AG10803 (cell line): ENCODE measurements at places on chromosomes 6 and 20.

DNA sequence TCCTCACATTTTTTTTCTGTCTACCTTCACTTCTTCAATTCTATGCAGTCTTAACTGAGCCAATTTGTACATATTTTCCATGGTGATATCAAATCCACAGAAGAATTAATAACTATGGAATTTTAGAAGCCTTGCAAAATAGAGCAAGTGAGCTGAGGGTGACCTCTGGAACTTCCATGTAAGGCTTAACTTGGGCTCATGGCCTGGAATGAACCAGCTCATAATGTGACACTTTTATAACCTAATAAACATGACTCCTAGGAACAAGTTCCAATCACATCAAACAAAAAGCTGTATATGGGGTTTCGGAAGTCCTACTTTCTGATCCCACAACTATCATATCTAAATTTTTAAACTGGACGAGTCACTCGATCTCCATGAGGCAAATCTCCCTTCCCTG lies 232.4 kb downstream of the FOXA2 start:
- no peak for DNase-seq

DNA sequence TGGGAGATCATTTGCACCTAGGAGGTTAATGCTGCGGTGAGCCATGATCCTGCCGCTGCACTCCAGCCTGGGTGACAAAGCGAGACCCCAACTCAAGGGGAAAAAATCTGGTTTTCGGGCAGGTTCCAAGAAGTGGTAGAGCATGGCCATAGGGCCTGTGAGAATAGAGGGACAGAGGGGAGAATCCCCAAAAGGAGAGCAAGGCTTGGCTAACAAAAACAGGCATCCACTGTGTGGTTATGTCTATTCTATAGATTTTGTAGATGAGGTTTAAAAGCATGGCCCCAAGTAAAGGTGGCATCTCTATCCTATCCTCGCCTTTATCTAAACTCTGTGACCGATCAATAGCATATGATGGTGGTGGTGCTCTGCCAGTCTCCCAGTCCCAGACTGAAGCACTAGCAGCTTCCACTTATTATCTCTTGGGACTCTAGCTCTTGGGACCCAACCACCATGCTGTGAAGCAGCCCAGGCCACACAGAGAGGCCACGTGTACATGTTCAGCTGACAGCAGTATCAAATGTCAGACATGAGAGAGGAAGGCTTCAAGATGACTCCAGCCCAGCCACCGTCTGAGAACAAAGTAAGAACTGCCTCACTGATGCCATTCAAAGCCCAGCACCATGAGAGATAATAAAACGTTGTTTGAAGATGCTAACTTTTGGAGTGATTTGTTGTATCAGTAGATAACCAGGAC lies 27.7 kb downstream of the EIF2S2 start:
- no peak for DNase-seq

DNA sequence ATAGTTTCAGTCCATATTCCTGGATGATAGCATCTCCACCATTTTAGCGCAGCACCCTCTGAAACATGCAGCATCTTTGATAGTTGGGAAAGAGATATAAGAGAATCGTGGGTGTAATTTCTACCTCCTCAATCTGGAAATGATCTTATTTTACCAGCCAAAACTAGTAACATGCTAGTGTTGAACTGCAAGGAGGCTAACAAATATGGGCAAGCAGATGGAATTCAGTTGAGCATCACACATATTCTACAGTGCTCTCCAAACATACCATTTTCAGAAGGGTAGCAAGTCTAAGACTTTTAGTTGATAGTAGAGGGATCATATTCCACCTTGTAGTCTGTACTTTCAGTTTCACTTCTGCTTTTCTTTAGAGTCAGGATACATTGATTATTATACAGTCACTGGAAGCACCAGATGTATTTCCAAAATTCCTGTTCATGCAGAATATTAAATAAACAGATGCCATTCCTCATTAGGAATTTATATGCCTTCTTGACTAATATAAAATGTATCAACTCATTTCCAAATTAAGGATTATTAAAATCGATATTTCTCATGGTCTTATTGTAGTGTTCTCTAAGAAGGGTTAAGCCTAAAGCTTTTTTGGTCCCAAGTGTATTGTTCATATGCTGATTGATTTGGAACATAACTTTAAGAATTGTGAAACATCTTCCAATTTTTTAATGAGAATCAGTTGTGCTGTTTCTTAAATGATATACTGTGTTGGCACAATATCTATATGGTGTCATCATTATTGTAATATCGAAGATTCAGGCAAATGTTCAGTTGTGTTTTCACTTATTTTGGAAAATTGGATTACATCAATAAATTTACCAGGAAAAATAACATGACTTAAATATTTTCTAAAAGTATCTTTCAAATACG lies 362.0 kb downstream of the CENPW start:
- DNase-seq = no peak

DNA sequence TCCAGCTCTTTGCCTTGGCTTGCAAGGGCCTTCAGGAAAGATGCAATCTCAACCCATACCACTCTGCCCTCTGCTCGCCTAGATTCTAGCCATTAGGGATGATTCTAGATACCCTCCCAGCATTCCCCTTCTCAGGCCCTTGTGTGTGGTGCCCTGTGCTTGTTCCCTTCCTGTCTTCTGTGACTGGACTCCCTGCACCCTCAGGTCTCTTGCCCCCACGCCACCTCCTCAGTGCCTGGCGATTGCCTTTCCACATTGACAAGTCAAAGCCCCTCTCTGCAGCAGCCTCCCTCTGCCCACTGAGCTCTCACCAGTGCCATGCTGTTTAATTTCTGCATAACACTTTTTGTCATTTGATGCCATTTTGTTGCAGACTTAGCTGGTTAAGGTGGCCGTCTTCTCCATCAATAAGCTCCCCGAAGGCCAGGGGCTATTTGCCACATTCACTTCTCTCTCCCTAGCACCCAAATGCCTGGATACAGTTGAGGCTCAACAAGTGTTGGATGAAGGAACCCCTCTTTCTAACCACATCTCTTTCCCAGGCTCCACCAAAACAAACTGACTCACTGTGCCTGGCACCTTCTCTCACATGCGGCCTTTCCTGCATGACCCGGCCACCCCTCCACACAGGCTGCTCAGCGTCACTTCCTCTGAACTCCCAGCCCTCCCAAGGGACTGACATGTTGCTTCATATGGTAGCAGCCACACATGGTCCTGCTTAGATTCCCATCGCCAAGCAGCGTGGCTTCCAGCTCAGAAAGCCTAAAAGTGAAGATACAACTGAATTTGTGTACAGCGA lies 4.6 kb upstream of the TXNDC5 start:
- peak; percentile 98 for DNase-seq

DNA sequence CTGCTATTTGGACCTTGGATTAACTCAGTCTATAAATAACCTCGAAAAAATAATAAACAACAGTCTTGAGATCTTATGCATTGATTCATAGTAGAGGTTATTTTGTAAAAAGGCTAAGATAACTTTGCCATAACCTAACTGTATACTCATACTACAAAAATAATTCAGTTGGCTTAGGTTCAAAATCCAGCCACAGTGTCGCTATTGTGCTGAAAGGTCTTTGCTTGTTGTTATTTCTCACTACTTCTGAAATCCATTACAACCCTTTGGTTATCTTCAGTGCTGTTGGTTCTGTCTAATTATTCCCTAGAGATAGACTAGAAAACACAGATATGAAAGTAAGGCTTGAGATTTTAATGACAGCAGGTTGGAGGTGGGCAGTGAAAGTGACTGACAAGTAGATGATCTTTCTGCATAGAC lies 74.4 kb downstream of the MKKS start:
- DNase-seq = no peak

DNA sequence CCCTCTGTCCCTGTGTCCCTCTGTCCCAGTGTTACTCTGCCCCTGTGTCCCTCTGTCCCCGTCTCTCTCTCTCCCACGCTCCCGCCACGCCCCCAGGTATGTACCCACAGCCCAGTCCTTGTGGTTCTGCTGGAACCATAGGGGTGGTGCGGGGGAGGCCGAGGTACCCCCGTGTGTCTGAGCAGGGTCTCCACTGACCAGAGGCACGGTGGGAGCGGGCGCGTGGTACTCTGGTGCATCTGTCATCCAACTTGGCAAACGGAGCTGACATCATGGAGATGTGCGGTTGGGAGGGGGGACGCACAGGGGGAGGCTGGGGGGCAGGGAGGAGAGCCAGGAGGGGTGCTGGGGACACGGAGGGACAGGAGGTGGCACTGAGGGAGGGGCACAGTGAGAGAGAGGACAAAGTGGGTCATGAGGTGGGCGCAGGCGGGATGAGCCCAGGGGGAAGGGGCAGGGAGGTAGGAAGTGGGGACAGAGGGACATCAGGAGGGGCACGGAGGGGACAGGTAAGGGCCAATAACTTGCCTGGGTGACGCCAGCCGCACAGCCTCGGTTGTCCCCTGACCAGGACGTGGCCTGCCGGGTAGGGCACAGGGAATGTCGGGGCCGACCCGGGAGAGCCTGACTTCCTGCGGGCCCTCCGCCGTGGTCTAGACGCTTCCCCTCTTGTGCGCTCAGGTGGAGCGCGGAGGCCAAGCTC lies 163.6 kb upstream of the PDE10A start:
- DNase-seq = no peak

- DNase-seq = peak; percentile 73
Measured at GRCh38 chr6:13267142-13267651, 61.1 kb downstream of the TBC1D7 start.

GRCh38 chr6:51301962-51302361 lies 483.3 kb downstream of the TFAP2B start:
- DNase-seq = no peak

GRCh38 chr6:54700158-54700557 lies 146.4 kb upstream of the FAM83B start:
- no peak for DNase-seq

DNA sequence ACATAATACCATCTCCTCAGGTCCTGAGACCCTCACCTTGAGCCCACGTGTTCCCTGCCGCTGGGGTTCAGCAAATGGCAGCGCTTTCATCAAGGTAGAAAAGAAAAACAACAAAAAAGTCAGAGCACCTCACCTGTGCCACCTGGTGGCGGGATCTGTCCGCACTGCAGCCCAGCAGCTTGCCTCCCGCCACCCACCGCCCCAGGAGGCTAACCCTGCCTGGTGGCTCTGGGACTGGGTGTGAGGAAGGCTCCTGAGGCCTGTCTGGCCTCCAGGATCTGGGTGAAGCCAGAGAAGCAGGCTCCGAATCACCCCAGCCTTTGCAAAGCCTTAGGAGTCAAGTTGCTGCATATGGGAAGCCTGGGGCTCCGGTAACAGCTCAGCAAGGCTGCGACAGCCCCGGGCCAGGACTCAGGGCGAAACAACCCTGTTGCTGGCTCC lies 270.8 kb downstream of the BMP7 start:
- no peak for DNase-seq

DNA sequence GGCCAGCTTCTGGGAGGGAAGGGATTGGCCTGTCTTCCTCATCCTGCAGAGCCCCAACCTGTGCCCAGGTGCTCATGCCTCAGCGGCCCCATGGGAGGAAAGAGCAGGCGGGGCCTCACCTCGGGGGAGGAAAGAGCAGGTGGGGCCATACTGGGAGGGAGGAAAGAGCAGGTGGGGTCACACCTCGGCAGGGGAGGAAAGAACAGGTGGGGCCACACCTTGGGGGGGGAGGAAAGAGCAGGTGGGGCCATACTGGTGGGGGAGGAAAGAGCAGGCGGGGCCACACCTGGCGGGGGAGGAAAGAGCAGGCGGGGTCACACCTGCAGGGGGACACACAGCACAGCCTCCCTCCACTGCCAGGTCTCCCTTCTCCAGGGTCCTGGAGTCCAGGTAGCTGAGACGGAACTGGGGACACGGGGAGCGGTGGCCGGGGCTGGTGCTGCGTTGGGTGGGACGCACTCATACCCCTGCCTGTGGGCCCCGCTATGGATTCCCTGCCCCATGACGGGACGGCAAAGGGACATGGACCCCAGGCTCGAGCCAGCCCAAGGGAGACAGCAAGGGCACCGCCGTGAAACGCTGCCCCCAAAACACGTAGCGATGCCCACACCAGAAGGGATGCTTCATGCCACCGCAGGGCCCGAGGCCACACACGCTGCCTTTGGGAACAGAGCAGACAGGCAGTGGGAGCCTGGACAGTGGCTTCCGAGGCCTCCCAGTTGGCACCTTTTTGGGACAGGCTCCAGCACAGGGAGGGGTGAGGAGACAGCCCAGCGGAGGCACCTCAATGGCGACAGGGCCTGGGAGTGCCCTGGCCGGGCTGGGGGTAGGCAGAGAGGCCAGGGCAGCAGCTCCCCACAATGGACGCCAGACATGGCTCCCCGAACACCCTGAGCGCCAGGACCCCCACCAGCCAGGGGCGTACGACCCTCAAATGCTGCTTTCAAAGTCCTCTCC lies 43.3 kb upstream of the CHRNA4 start:
- DNase-seq = no peak

- no peak for DNase-seq
Measured at GRCh38 chr6:21707524-21708319, 114.2 kb downstream of the SOX4 start.

- peak; percentile 32 for DNase-seq
Measured at GRCh38 chr6:133099573-133099972, 141.6 kb upstream of the EYA4 start.

DNA sequence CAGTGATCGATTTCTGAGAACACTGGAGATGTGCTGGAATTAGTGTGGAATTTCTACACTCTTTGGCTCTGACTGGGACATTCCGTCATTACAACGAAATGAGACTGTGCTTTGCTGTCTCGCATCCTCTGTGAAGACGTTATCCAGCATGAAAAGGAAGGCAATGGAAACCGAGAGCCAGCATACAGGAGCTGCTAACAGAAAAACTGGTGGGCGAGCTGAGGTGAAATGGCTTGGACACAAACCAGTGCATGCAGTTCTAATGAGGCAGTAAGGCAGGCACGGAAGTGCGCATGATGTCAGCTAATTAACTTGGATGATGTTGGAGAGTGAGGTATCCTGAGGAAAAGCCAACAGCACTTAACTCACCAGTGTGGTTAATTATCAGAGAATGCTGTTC lies 202.8 kb upstream of the AGPAT4 start:
- DNase-seq = peak; percentile 67

DNA sequence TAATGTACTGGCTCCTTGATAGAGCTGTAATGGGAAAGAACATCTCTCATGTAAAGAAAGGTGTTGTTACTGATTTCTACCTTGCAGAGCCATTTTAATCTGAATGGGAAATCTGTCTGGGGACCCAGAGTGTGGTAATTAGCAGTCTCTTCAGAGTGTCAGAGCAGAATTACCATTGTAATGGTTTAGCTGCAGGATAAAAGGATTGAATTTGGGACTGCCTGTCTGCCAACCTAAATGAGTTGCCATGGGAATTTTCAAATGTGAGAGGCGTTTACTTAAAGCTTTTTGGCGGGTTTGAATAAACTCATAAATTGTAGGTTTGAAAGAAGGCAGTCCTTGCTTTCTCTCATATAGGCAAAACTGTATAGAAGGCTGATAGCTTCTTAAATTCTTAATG lies 128.8 kb downstream of the QKI start:
- no peak for DNase-seq

GRCh38 chr6:47400581-47400980 lies 77.0 kb upstream of the CD2AP start:
- no peak for DNase-seq

GRCh38 chr6:160298121-160298520 lies 39.5 kb upstream of the SLC22A2 start:
- DNase-seq = no peak
